Activated T-cell treated with anti-CD3 and anti-CD28 coated beads, Interleukin-2, amount 50 U/mL, for 24 hours (primary cell): ENCODE measurements at places on chromosomes 7 and 10.
A peak's percentile ranks its signal among the peaks of the same experiment; 100 is the strongest.

- no peak for DNase-seq
Observed at GRCh38 chr7:53095731-53096501, 60.5 kb downstream of the POM121L12 start.

DNA sequence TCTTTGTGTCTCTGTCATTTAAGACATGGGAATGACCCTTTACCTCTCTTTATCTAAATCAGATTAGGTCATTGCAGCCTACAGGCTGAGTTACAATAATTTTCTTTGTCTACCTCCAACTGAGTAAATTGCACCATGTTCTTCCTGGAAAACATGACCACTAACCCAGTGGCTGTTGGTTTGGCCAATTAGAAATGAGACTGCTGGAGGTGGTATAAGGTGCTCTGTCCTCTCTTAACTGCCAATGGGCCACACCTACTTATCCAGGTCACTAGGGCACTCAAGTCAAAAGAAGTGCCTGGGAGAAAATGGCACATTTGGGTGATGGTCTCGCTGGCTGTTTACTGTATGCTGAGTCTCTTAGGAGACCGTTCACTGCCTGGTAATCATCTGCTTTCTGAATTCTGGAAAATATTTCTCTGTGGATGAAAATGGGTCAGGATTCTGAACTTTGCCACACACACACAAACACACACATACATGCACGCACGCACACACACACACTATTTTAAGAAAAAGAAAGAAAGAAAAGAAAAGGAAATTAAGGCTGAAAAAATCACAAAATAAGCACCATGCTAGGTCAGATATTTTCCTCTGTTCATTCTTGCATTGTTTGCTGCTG is 16.4 kb downstream of the STAMBPL1 start:
- DNase-seq: no peak

- DNase-seq: peak; percentile 9
Observed at GRCh38 chr7:142890874-142891485, 5.4 kb upstream of the TRPV6 start.

DNA sequence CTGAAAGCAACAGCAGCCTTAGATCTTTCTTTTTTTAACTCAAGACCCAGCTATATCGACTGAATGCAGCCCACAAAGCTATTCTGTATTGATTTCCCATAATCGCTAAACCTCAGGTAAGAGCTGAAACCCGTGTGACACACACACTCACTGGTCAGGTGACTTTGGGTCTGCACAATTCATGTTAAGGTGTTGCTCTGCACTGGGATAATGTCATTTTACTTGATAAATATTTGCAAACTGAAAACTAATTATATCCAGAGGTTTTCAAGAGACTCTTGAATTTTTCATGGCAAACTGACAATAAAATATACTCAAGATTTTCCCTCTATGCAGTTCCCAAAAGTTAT is 33.1 kb downstream of the SCRN1 start:
- no peak for DNase-seq

DNA sequence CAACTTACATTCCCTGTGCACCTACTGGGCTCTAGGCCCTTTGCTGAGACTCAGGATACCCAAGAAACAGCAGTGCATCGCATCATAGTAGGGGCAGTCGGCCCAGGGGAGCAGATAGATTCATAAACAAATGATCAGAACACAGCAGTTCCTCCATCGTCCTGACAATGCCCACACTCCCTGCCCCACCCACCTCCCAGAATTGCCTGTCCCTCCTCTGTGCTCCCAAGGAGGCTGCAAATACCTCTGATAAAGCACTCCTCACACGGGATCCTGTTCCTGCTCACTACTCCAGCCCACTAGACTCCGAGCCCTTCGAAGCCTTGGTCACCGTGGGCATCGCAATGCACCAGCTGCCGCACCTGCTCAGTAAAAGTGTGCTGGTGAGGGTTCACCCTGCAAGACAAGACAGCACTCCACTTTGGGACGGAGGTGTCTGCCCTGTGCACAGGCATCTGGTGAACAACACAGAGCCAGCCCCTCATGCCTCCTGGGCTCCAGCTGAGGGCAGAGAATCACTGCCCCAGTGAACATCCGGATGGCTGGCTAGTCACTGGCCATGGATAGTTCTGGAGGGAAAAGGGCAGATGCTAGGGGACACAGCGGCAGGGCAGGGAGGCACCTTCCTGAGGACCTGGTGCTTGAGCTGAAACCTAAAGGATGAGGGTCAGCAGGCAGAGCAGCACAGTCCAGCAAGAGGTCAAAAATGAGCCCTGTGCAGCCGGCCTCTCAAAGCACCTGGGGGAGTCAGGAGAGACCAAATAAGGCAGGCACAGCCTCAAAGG is 60.7 kb downstream of the TNS3 start:
- no peak for DNase-seq

GRCh38 chr10:75080554-75080953 is 30.9 kb upstream of the SAMD8 start:
- no peak for DNase-seq

DNA sequence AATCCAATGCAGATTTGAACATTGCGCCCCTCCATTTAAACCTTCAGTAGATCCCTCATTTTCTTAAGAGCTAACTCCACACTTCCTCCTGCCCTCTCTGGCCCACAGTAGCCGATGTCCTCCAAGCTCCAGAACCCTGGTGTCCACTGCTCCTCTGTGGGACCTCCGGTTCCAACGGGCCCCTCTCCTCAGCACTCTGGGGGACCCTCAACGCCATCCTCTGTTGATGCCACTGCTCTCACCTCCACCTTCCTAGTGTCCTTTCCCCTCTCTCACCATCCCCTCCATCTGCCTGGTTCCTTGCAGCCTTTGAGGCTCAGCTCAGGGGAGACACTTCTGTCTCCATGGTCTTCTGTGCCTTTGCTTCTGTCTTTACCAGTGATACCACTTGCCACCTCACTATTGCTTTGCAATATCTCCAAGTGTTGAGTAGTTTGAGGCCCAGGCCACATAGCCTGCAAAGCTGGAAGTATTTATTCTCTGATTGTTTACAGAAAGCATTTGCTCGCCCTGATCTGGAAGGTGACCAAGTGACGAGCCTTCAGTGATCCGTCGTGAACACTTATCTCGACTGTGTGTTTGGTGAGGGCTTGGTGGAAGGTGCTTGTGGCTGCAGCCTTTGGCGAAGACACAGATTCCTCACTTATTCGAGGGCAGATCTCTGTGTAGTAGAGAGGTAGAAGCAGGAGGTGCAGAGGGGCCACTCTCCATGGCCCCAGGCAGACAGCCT is 104.8 kb upstream of the SHH start:
- DNase-seq: no peak

DNA sequence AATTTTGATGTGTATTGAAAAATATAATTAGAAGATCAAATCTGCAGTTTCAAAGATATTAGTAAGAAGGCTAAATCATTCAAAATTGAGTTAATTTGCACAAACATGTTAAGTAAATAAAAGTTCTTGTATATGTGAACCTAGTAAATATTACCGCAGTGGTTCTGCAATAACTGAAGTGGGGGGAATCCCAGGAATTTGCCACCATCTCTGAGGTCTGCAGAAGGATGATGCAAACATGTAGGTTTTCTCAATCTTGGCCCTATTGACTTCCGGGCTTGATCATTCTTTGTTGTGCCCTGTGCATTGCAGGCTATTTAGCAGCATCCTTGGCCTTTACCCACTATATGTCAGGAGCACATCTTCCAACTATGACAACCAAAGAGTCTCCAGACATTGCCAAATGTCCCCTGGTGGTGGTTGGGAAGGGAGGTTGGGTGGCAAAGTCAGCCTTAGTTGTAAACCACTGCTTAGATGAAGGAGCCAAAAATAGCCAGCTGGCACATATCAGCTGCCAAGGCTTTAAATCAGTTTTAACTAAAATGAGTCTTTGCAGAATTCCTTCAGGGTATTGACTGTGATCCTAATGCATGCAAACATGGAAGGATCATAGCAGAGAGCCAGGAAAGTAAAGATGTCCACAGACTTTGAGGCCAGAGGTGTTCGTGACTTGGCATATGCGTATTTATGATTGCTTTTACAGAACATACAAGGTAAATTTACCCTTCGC is 146.3 kb downstream of the TRIL start:
- DNase-seq: no peak

- no peak for DNase-seq
Observed at GRCh38 chr10:112728118-112728883, 221.7 kb upstream of the TCF7L2 start.

DNA sequence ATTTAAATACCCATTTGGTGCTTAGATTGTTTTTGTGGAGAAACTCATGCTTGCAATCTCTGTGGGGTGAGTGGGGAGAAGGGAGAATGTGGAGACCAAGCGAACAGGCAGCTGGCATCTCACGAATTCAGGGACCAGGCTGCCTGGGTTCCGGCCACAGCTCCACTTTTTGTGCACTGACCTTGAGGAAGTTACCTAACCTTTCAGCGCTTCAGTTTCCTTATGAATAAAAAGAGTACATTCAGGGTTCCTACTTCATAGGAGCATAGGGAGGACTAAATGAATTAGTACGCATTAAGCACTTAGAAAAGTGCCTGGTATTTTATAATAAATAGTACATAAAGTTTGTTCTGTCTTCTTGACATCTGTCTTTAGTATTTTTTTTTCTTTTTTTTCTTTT is 72.5 kb downstream of the PRTFDC1 start:
- DNase-seq: no peak

- DNase-seq: no peak
Observed at GRCh38 chr10:32954080-32954479, 4.0 kb downstream of the ITGB1 start.

DNA sequence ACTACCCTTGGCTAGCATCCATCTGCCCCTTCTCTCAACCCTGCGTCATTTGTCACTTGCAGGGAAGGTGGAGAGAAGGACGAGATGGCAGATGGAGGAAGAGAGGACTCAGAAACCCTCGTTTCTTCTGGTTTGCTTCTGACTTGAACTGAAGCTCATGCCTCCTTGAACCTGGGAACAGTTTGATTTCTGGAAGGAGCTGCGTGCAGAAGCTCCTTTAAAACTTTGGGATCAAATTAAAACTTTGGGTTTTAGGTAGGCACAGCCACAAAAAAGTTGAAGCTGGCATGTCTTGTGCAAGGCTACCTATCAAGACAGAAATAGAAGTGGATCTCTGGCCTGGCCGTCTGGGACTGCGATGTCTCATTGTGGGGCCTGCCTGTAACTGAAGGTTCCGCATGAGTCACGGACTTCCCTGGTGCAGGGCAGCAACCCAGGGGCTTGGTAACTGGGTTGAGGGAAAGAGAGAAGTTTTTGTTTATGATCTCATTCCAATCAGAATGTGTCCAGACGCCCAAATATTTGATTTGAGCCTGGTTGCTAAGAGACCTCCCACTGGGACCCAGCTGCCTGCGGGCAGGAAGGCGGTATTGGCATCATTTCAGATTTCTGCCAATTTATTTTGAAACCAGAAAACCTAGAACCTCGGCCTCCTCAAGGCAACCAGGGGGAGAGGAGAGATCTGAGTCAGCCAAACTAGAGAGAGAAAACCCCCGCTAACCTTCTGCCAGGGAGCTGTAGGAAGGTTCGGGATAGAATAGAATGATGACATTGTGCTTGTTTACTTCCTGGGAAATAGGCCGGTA is 15.8 kb upstream of the CAMK1D start:
- DNase-seq: no peak

DNA sequence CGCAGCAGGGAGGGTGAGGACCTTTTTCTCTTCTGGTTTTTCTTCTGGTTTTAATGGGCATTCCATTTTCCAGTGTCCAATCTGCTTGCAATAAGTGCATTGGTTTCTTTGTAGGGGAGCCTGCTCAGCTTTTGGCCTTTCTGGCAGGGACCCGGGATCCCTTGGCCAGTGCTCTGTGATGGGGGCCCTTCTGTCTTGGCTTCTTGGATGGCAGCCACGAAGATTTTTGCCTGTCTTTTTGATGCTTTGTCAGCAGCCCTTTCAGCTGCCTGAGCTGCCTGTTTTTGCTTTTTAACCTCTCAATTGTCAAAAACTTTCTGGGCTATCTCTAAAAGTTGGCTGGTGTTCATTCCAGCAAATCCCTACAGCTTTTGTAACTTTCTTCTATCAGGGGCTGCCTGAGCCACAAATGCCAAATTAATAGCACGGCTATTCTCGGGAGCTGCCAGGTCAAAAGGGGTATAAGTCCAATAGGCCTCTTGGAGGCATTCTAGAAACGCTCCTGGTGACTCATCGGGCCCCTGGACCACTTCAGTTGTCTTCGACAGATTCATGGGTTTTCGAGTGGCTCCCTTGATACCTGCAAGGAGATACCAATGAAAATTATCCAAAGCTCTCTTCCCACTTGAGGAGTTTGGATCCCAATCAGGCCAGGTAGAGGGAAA is 179.9 kb upstream of the MBL2 start:
- DNase-seq: no peak

DNA sequence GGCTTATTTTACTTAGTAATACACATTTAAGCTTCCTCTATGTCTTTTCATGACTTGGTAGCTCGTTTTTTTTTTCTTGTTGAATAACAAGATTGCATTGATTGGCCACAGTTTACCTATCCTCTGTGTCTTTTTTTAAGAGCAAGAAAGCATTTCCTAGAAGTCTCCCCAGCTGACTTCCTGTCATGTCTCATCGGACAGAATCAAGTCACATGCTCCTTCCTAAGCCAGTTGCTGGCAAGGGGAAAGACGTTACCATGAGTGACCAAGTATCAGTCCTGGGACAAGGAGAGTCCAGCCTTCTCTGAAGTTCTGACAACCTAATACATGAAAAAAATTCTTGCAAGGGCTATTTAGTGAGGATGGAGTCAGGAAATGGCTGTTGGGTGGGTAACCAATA is 24.9 kb upstream of the SFRP5 start:
- no peak for DNase-seq

DNA sequence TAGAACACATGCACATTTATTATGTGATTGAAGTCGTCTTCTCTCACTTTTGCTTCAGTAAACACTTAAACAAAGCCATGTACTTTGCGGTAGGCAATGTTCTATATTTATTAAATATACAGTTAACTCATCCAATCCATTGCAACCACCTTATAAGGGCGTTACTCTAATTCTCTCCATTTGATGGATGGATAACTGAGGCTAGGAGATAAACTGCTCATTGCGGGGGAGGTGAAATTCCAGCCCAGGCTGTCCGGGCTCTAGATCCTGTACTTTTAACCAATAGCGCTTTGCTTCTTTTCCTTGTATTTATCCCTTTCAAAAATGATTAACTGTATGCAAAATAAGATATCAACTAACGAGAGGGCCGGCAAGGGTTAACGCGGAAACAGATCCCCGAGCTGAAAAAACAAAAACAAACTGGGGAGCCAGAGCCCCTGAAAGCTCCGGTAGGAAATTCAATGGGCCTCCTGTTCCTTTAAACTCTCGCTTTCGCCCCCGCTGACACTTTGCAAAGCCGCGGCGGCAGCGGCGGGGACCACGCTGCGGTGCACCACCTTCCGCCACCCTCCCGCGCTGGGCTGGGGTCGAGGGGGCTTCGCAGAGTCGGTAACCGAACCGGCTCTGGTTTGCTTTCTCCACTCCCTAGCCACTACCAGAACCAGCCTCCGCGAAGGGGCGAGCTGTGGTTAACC is 1.0 kb upstream of the PLXDC2 start:
- DNase-seq: no peak

GRCh38 chr10:120719333-120719732 is 131.8 kb upstream of the WDR11 start:
- no peak for DNase-seq
